ENCODE measurements at places on chromosomes 11 and 22.

DNA sequence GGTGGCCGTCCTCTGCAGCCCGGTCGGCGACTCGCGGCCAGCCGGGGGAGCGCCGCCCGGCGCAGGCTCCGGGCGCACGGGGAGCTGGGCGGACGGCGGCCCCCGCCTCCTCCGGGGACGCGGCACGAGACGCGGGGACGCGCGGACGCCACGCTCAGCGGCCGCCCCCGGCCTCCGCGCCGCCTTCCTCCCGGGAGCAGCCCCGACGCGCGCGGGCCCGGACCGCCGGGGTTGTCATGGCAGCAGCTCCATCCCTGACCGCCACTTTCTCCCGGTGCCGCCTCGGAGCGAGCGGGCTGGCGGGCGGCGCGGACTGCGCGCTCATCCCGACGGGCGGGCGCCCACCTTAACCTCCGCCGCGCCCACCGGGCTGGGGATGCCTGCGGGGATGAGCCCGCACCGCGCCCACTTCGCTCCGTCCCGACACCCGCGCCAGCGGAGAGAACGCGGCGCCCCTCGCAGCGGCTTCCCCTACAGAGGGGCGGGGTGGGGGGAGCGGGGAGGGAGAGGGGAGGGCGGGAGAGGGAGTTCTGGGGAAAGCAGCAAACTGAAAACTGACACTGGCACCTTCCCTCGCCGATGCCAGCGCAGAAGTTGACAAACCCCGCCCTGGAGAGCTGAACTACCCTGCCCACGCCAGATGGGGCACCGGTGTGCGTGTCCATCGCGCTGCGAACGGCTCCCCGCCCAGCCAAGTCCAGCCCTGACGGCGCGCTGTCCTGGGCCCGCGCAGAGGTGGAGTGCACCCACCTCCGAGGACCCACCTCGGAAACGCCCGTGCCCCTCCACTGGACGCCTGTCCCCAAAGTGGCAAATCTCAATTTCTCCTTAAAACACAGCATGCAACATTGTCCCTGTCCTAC lies 588.4 kb downstream of the OPCML start:
- H3K36me3 ChIP-seq = no peaks in the 10 kb centered on the region
- no peaks in the 10 kb centered on the region for H3K4me1 ChIP-seq
- no peak overlapping the region for H3K27ac ChIP-seq
- H3K4me3 ChIP-seq = no peak overlapping the region

- H3K27me3 ChIP-seq = no peaks in the 10 kb centered on the region
- H3K4me3 ChIP-seq = no peak overlapping the region
- no peaks in the 10 kb centered on the region for H3K4me1 ChIP-seq
- no peaks in the 10 kb centered on the region for H3K36me3 ChIP-seq
- H3K27ac ChIP-seq = no peak overlapping the region
These were observed 402.8 kb downstream of the BRD1 start for GRCh38 chr22:49424893-49425270.

DNA sequence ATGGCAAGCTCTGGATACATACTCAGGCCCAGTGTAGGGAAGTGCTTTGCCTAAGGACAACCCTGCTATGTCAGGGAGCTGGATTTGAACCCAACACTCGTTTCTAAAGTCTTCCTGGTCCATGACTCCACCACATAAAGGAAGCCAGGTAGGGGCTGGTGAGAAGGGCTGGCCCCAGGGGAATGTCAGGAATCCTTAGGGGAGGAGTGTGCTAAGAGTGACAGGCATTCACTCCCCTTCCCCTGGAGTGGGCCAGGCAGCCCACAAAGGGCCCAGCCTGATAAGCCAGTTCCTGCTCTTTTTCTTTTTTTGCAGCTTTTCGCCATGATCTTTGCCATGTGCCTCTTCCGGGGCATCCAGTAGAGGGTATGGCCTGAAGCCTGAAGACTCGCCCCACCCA lies 21.9 kb downstream of the TP53I11 start:
- no peak overlapping the region for H3K27ac ChIP-seq
- H3K27me3 ChIP-seq = peaks cover 20% of the 10 kb centered on the region
- peaks cover 5% of the 10 kb centered on the region for H3K4me1 ChIP-seq
- DNase-seq = no peak
- peaks cover 13% of the 10 kb centered on the region for H3K36me3 ChIP-seq
- no peak overlapping the region for H3K4me3 ChIP-seq

GRCh38 chr11:120819003-120819402 lies 204.9 kb upstream of the TBCEL start:
- H3K27me3 ChIP-seq = peaks cover 78% of the 10 kb centered on the region
- H3K4me1 ChIP-seq = peaks cover 8% of the 10 kb centered on the region
- H3K36me3 ChIP-seq = no peaks in the 10 kb centered on the region
- no peak overlapping the region for H3K4me3 ChIP-seq
- no peak overlapping the region for H3K27ac ChIP-seq

DNA sequence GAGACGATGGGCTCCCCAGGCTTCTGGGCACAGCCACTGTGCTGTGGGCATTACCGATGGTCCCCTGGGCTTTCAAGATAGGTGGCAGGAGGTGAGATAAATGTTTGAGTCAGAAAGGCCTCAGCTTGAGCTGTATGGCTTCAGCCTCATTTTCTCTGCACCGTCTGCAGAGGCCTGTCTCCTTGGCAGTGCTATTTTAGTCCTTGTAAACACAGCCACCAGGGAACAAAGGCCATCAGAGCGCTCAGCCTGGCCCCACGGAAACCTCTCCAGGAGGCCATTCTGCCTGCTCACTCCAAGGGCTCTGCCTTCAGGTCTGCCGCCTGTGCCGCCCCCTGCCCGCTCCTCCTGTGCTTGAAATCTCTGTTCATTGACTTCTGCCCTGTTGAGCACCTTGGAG lies 1424.9 kb downstream of the TBC1D22A start:
- no peaks in the 10 kb centered on the region for H3K36me3 ChIP-seq
- no peak for DNase-seq
- no peak overlapping the region for H3K27ac ChIP-seq

- H3K27me3 ChIP-seq = no peaks in the 10 kb centered on the region
- no peaks in the 10 kb centered on the region for H3K36me3 ChIP-seq
- H3K4me1 ChIP-seq = peaks cover 25% of the 10 kb centered on the region
- peak within 1 kb of the TSS; percentile 88 for H3K4me3 ChIP-seq
These were observed at the start of gene LARGE1 for GRCh38 chr22:33920197-33920540. LARGE1 (minus strand) TSS chr22:33920476.

DNA sequence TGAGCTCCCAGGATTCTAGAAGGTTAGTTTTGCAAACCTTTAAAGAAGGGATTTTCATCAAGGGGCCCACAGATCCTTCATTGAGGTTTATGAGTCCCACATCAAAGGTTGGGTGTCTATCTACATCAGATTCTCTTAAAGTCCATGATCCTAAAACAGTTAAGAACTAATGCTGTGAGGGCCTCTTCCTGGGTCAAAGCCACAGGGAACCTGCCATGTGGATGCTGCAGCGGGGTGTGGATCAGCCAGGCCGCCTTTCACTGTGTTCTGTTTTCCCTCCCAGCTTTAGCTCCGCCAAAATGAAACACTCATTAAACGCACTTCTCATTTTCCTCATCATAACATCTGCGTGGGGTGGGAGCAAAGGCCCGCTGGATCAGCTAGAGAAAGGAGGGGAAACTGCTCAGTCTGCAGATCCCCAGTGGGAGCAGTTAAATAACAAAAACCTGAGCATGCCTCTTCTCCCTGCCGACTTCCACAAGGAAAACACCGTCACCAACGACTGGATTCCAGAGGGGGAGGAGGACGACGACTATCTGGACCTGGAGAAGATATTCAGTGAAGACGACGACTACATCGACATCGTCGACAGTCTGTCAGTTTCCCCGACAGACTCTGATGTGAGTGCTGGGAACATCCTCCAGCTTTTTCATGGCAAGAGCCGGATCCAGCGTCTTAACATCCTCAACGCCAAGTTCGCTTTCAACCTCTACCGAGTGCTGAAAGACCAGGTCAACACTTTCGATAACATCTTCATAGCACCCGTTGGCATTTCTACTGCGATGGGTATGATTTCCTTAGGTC lies 5.3 kb downstream of the SERPIND1 start:
- peaks cover 8% of the 10 kb centered on the region for H3K36me3 ChIP-seq
- peaks cover 8% of the 10 kb centered on the region for H3K4me1 ChIP-seq
- no peak overlapping the region for H3K27ac ChIP-seq
- DNase-seq = no peak

DNA sequence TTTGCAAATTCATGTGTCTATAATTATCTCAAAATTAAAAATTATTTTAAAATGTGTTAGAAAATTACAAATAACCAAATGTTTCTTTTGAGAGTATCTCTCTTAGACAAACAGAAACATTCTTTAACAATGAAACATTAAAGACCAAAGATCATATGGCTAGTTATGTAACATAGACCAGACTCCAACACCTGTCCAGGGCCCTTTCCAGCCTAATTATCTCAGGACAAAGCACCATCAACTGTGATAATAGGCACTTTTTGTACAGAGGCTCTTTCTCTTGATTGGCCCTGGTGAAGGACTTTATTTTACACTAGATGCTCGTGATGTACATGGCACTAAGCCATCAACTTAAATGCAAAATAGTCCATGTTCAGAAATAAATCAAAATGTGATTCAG lies 5.0 kb upstream of the PLEKHA7 start:
- no peak overlapping the region for H3K27ac ChIP-seq
- H3K4me3 ChIP-seq = no peak overlapping the region
- H3K27me3 ChIP-seq = no peaks in the 10 kb centered on the region
- no peaks in the 10 kb centered on the region for H3K36me3 ChIP-seq
- peaks cover 6% of the 10 kb centered on the region for H3K4me1 ChIP-seq

- DNase-seq = peak; percentile 77
These were observed 34.3 kb downstream of the TSPAN18 start for GRCh38 chr11:44760917-44761550.

- no peaks in the 10 kb centered on the region for H3K4me1 ChIP-seq
- no peak overlapping the region for H3K27ac ChIP-seq
- H3K36me3 ChIP-seq = no peaks in the 10 kb centered on the region
- no peak overlapping the region for H3K4me3 ChIP-seq
- DNase-seq = no peak
- peaks cover 95% of the 10 kb centered on the region for H3K27me3 ChIP-seq
These were observed 6.2 kb upstream of the ALX4 start for GRCh38 chr11:44315947-44316658.

- peaks cover 15% of the 10 kb centered on the region for H3K27me3 ChIP-seq
- H3K4me3 ChIP-seq = peak overlapping the region; percentile 59
- H3K36me3 ChIP-seq = peaks cover 6% of the 10 kb centered on the region
- H3K27ac ChIP-seq = no peak overlapping the region
- H3K4me1 ChIP-seq = peaks cover 59% of the 10 kb centered on the region
- no peak for DNase-seq
These were observed 110.0 kb downstream of the OSBP2 start for GRCh38 chr22:30804626-30805025.

GRCh38 chr11:115780646-115781362 lies 276.6 kb upstream of the CADM1 start:
- no peaks in the 10 kb centered on the region for H3K4me1 ChIP-seq
- no peak for DNase-seq
- no peak overlapping the region for H3K4me3 ChIP-seq
- no peaks in the 10 kb centered on the region for H3K36me3 ChIP-seq
- H3K27ac ChIP-seq = no peak overlapping the region

- H3K27me3 ChIP-seq = no peaks in the 10 kb centered on the region
- no peak for DNase-seq
- H3K36me3 ChIP-seq = peaks cover 6% of the 10 kb centered on the region
- H3K27ac ChIP-seq = no peak overlapping the region
- peak overlapping the region; percentile 80 for H3K4me3 ChIP-seq
These were observed 519 bp downstream of the ARRB1 start for GRCh38 chr11:75350743-75351540.

GRCh38 chr11:1746511-1746931 lies 3.9 kb downstream of the IFITM10 start:
- DNase-seq = peak; percentile 53
- H3K4me3 ChIP-seq = no peak overlapping the region
- no peak overlapping the region for H3K27ac ChIP-seq
- no peaks in the 10 kb centered on the region for H3K27me3 ChIP-seq

DNA sequence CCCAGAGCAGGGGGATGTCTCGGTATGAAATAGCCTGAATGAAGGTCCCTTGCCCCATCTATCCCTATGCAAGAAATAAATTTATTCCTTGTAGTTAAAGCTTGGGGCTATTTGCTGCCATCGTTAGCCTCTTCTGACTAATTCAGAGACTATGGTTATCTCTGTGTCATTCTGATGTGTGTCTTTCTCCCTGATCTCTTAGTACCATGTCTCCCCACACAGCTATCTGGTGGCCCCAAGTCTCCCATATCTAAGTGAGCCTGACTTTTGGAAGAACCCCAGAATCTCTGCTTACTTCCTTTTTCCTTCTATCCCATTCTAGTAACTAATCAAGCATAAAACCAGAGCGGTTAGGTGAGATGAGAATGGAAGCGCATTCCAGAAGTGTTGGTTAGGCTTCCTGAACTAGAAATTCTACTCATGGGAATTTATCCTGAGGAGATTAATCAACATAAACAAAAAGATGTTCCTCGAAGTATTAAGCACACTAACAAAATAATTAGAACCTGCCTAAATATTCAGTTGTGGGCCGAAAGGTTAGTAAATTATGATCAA lies 71.4 kb upstream of the BMAL1 start:
- H3K4me3 ChIP-seq = no peak overlapping the region
- no peaks in the 10 kb centered on the region for H3K36me3 ChIP-seq

DNA sequence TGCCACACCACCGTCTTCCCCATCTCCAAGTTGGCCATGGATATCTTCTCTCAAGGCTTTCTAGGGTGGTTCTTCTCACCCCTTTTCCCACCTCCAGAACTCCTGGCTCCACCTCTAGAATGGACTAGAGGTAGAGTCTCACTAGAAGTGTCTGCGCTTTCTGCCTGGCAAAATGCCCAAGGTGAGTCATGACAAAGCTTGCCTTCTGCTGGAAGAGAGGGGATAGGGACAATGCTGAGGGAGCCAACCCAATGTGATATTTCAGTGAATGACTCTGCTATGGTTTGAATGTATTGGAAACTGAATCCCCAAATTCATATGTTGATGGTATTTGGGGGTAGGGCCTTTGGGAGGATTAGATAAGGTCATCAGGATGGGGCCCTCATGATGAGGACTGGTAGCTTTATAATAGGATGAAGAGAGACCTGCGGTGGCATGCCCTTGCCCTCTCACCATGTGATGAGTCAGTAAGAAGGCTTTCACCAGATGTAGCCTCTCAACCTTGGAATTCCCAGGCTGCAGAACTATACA lies 4.1 kb upstream of the CD82 start:
- H3K4me1 ChIP-seq = peaks cover 46% of the 10 kb centered on the region
- no peaks in the 10 kb centered on the region for H3K36me3 ChIP-seq
- H3K4me3 ChIP-seq = peak overlapping the region; percentile 18
